Stimulated activated CD8-positive, alpha-beta memory T cell treated with anti-CD3 and anti-CD28 coated beads, Interleukin-4, amount 100 ng/mL, for 1 hour (primary cell): ENCODE measurements at places on chromosomes 7 and 10.

DNA sequence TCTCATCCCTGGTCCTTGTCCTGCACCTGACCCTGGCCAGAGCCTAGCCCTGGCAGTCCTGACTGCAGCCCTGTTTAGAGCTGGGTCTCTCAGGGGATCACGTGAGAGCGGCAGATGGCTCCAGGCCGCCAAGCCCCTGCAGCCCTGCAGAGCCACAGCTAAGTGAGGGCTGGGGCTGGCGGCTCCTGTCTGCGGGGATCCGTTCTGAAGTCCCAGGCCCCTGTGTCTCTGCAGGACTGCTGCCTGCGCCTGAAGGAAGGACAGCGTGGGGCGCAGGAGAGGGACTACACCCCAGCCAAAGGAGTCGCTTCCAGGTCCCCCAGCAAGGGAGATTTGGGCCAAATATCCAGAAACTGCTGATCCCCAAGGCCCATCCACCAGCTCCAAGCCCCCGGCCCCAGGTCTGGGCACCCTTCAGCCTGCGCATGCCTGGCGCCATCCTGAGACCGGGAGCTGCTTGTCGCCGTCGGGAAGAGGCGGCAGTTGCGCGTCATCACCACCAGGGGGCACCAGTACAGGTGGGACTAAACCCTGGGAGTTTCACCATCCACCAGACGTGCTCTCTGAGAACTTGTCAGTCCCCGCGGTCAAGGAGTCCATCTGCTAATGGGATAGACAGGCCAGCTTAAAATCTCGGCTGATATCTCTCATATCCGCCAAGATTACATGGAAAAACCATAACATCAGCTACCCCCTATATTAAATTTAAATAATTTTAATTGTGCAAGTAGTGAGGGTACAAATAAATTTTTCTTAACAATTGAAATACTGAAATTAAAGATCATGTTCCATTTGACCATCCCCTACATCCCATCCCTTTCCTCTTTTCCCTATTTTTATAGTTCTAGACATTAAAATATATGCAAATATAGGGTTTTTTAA is 25.1 kb upstream of the GHRHR start:
- peak; percentile 27 for DNase-seq

DNA sequence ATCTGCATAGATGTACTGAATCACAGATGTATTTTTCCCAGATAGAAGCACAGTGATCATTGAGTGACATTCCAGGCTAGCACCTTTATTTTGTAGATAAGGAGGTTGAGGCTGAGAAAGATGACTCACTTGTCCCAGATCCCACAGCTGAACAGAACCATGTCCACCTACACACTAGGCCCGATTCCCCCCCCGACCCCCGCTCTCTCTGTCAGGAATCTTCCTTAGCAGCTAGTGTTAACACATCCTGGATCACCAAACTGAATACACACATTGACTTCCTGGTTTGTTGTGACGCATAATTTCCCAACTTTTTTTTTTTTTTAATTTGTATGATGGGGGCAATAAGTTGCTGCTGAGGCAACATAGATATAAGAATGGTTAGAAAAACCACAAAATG is 5.2 kb downstream of the SFMBT2 start:
- no peak for DNase-seq

GRCh38 chr10:60135020-60135419 is 228.7 kb upstream of the CCDC6 start:
- DNase-seq: no peak

DNA sequence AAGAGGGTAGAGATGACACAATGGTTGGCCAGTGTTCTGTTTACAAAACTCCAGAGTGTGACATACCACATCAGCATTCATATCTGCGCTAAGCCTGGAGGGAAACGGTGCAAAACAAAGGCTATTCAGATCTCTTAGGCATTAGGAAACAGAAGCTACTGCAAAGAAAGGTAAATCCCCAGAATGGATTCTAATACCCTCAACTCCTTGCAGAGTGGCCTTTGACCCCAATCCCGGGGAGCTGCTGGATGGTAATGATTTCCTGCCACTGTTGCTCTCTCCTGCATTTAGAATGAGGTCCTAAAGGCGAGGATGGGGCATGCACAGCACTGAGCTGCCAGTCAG is 65.2 kb downstream of the AOAH start:
- no peak for DNase-seq

DNA sequence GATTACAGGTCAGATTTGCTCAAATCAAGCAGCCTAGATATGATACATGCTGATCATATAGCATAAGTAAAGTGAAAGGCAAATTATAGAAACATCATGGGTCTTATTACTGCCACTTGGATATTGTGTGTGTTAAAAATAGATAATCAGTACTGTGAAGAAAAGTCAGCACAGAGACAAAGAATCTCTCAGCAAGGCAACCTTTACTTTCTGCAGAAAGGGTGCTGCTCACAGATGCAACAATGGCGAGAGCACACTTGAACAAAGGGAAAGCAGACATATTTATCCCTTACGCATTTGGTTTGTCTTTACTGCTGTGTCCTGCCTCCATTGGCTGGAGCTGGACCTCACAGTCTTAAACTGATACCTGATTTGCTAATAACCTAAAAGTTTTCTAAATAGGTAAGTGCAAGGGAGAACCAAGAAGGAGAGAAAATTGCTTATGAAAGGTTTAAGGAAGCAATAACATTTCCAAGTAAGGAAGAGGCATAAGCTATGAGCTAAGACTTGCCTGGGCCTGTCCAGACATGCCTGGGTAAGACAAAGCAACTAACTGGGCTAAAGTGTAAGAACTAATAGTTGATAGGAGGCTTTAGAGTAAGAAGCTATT is 1310.8 kb upstream of the LRRTM3 start:
- no peak for DNase-seq

- DNase-seq: no peak
These were observed 92.1 kb downstream of the CYP51A1 start for GRCh38 chr7:92042056-92042737.

- DNase-seq: no peak
These were observed 102.6 kb upstream of the AGR3 start for GRCh38 chr7:16984375-16984774.

GRCh38 chr10:971150-971542 is 17.1 kb upstream of the GTPBP4 start:
- no peak for DNase-seq

DNA sequence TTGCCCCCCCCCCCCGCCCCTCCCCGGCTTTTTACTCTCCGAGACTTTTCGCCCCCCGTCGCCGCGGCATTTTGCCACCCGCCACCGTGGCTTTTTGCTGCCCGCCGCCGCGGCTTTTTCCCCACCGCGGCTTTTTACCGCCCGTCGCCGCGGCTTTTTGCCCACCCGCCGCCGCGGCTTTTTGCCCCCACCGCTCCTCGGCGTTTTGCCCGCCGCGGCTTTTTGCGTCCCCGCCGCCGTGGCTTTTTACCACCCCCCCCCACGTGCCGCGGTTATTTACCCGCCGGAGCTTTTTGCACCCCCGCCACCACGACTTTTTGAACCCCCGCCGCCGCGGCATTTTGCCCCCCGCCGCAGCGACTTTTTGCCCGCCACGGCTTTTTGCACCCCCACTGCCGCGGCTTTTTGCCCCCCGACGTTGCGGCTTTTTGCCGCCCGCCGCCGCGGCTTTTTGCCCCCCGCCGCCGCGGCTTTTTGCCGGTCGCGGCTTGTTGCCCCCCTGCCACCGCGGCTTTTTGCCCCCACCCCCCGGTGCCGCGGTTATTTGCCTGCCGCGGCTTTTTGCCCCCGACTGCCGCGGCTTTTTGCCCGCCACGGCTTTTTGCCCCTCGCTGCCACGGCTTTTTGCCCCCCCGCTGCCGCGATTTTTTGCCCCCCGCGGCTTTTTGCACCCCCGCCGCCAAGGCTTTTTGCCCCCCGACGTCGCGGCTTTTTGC is 461.1 kb downstream of the ZNF33B start:
- DNase-seq: no peak

GRCh38 chr7:17029150-17029549 is 147.4 kb upstream of the AGR3 start:
- no peak for DNase-seq

DNA sequence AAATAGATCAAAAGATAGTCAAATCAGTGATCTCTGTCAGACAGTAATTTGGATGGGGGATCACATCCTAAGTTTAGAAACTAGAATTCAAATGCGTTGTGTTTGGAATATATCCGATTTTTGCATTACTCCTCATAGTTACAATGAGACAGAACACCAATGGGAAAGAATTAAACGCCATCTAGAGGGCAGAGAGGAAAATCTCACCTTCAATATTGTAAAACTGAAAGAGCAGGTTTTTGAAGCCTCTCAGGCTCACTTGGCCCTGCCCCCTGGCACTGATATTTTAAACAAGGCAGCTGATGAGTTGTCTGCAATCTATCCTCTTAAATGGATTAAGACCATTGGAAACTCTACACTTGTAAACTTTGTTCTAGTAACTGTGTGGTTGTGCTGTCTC is 17.7 kb downstream of the FRG2B start:
- DNase-seq: no peak

- DNase-seq: no peak
These were observed 184.8 kb downstream of the AUTS2 start for GRCh38 chr7:69782917-69783684.

- DNase-seq: no peak
These were observed 52.0 kb downstream of the THNSL1 start for GRCh38 chr10:25068152-25069058.

- DNase-seq: no peak
These were observed 35.4 kb downstream of the CPED1 start for GRCh38 chr7:121023683-121024511.

- DNase-seq: no peak
These were observed 270.5 kb upstream of the MKLN1 start for GRCh38 chr7:131057015-131057793.

DNA sequence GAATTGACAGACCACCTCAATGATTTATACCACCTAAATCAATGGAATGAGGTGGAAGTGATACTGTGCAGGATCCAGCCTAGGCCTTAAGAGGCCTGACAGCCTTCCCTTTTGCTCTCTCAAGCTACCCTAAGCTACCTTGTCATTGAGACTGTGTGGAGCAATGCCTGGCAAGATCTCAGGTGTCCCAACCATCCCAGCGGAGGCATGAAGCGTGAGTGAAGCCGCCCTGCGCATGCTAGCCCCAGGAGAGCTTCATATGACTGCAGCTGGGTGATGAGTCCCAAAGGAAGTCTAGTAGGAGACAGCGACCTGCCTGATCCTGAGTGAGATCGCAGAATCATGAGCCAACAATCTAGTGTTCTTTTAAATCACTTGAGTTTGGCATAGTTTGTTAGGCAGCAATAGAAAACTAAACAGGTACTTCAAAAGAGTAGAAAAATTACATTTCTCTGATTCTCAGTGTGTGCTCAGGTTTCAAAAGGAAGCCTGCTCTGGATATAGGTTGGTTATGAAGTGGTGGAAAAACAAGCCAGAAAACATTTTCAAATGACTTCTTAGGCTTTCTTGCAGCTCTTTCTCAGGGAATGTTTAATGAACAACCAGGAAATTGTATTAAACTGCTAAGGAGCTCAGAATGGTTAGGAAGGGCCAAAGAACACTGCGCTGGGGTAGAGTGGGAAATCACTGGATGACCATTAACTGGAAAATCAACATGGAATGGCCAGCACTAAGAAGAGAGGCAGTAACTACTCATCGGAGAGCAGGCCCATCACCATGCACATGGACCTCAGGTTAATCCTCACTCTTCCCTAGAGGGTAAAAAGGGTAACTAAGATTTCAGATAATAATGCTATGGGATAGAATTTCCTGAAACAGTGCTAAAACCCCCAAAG is 535.2 kb downstream of the PHTF2 start:
- DNase-seq: no peak

GRCh38 chr7:158446281-158446680 is 141.3 kb downstream of the PTPRN2 start:
- DNase-seq: no peak

GRCh38 chr10:88865281-88865876 is 13.7 kb upstream of the ANKRD22 start:
- no peak for DNase-seq

DNA sequence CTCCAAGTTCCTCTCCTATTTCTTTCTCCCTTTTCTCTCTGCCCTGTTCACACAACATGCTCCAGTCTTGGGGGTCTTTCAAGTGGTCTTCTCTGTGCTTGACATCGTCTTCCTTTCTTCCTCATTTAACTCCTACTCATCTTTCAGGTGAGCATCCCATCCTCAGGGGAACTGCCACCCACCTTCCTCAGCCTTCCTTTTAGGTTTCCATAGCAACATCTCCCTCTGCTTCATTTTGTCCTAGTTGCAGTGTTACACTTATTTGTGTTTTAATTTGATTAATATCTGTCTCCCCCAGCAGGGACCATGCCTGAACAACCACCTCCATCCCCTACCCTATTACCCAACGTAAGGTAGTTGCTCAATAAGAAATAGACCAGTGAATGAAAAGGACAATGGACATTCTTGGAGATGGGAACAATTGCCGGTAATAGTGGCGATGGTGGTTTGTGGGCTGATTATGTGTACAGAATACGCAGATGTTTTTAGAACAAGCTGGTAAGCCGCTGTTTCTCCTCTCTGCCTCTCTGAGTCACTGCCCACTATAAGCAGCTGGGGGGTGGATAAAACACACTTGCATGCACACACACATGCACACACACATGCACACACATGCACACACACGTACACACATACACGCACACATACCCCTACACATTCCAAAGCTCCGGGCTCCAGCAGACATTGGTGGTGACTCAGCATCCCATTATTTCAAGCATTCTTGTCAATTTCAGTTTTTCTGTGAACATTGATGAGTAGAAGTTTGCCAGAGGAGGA is 251.6 kb downstream of the GATA3 start:
- no peak for DNase-seq

DNA sequence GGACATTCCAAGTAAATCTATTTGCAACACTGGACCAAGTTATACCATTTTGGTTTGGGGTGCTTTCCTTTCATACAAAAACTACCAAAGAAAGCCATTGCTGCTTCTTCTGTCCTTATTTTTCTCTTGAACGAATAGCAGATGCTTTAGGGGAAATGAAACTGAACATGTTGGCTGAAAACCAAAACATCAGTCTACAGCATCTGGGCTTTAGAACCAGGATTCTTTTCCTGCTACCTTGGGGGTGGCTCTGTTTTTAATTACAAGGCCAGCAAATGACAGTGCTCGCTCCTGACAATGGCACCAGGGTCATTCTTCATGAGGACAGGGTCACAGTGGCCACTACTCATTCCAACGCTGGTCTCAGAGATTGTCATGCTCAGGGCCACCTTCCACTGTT is 80.3 kb downstream of the WDR11 start:
- no peak for DNase-seq

GRCh38 chr7:70408477-70408876 is 723.5 kb upstream of the GALNT17 start:
- no peak for DNase-seq

GRCh38 chr10:67839951-67840350 is 2.0 kb upstream of the DNAJC12 start:
- DNase-seq: no peak

DNA sequence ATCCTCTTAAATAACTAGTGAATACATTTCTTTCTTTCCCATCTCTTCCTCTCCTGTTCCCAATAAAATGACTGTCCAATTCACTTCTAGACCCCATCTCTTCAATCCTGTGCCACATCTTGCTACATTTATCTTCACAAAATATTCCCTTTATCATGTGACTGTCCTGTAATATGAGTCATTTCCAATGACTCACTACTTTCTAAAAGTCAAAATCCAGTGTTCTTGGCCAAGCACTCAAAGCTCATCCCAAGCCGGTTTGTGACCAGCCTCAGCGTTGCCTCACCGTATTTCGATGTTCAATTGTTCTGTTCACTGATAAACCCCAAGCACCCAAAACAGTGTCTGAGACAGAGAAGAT is 104.7 kb downstream of the PARD3 start:
- no peak for DNase-seq
